ENCODE measurements at places on chromosomes 7 and 10. TPM values are rescaled to one million over a fixed set of nuclear protein-coding genes. Genes with fewer than 3 reads are reported as not detected.

GRCh38 chr7:78225534-78225933 is 427.0 kb downstream of the PHTF2 start:
- peak; percentile 71 for DNase-seq

DNA sequence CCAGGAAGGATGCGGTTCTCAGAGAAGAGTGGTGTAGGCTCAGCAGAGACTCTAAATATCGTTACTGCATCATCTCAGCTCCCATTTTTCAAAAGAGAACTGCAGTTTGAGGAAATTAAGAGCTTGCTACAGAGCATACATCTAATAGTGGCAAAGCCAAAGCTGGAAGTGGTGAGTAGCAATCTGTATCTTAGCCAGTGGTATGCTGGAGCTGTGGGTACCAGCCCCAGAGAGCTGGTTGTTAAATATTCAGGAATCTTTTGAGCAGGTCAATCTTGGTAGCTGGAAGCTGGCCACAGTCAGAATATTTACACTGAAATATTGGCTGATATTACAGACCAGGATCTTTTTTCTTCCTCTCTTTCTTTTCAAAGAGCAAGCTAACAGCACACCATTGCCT is 88.4 kb upstream of the STEAP1B start:
- DNase-seq, result peak; percentile 57

DNA sequence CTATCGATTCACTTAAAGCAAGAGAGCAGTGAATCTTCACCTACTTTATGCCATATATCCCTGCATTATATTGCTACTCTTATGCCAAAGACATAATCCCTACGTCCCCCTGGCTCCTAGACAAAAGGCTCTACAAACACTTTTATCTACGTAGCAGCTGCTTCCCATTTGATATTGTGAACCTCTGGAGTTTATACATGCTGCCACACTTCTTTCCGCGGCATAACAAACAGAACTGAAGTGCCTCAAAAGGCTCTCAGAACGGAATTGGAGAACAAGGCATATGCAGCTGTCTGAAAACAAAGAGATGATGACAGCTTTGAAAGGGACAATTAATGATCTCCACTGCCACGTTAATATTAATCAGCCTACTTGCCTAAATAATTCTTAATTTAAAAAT is 985.6 kb upstream of the LRRN3 start:
- no peak for DNase-seq

- peak; percentile 32 for DNase-seq
These were observed 274.7 kb upstream of the FZD8 start for GRCh38 chr10:35916791-35917190.

GRCh38 chr10:108409306-108409705 is 1244.8 kb upstream of the SORCS1 start:
- DNase-seq, result no peak

DNA sequence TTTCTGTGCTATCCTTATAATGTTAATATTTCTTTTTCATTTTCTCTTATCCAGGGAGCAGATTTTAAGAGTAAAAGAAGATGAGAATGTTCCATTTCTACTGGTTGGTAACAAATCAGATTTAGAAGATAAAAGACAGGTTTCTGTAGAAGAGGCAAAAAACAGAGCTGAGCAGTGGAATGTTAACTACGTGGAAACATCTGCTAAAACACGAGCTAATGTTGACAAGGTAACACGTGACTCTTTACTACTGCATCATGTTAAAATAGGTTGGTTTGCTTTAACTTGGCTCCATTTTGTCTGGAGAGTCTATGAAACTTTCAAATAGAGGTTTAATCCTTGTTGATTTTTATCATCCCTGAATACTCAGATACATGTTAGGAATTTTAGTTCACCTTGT is 73.3 kb downstream of the RALA start:
- no peak for DNase-seq

DNA sequence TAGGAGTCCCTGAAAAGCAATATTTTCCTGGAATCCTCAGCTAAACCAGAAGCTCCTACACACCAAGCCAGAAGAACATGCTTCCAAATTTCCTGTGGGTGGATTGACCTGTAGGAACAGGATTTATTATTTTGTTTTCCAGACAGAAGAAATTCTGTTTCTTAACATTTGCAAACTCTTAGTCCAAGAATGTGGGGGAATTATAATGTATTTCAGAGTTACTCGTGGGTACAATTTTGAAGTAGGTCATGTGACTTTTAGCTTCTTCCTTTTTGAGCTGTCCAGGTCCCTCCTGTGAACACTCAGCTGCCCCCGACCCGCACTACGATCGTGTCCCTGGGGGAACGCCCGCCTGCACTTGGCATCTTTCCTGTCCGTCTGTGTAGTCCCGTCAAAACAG is 27.7 kb upstream of the VIPR2 start:
- no peak for DNase-seq

- no peak for DNase-seq
These were observed 9.3 kb upstream of the JCAD start for GRCh38 chr10:30068492-30069223.

DNA sequence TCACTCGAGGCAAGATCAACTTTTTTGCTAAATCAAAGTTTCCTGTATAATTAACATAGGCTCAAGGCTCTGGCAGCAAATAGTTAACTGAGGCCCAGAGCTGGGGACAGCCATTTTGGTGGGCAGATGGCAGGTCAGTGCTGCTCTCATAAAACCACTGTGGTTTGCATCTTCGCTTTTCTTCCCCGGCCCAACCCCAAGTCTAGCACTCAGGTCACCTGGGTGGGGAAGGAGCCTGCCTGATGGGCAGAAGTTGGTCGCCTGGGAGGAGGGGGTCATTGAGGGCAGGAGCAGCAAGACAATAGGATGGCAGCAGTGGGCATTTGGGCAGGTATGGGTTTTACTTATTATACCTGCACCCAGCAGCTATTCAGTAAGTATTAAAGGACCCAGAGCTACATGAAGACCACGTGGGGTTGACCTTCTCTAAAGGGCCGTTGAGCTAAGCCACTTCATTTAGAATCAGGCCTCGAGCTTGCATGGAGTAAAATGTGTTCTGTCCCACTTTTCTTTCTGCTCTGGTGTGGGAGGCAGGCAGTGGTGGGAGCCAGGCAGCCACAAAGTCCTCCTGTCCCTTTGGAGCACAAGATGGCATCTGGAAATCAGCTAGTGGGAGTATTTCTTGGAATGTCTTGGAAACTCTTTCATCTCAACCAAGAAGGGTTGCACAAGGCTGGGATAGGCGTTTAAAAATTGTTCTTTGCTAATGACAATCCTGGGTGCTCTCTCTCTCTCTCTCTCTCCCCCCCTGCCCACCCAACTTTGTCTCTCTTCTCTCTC is 133.4 kb downstream of the SPAG6 start:
- no peak for DNase-seq

DNA sequence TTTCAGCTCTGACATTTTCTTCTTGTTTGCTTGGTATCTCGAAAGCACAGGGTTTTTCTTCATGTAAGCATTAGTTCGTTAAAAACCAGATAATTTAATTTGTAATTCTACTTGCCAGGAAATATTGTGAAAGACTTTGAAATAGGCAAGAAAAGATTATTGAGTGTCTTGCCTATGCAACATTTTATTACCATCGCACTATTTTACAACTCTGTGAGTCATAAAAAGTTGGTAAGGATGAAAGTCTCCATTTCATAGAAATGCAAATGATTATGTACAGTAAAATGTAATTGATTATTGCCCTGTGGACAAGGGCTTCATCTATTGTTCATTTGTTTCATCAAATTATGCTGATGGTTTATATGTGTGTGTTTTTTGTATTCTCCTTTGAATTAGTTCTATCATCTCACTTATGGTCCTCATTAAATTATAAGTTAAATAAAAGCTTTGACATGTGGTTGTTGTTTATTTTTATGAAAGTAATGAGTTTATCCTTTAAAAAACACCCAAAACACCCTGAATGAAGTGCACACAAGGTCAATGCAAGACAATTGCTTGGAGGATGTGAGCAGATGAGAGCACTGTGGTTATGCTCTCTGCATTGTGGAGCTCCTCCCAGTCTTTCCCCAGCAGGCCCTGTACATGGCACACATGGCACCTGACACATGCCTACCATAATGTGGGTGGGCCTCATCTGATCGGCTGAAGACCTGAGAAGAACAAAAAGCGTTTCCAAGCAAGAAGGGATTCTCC is 230.8 kb downstream of the CXCL12 start:
- no peak for DNase-seq

- peak; percentile 33 for DNase-seq
These were observed 157.2 kb upstream of the ZNF92 start for GRCh38 chr7:65216469-65216868.

DNA sequence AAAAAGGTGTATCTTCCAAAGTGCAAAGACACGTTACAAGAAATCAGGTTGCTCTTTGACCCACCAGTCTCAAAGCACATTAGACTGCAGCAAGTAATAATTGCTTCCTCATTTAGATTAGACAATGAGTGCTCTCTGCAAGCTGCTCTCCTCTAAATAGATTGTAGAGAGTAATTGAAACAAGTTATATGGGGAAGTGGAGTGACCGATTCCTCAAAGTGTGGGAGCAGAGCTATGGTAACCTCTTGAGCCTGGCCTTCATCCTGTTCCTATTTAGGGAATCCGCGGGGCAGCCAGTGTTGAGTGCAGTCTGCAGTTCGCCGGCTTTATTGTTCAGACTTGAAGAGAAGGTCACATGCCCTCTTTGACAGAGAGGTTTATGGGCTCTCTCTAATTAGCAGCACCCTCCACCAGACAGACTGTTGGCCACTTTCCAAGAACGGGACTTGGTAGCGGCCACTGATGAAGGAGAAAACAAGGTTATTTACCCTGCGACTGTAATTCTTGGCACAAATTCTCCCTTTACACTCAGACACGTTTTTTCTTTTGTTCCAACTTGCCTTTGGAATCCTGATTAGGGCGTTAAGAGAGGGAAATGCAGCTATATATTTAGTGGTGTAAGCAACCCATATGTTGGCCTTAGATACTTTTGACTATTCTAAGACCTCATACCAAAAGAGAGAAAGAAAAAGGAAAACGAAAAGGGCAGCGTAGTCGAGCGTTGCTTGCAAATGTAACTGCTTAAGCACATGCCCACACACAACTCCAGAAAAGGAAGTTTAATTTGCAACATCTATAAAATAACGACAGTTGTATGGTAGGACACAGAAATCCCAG is 107.5 kb downstream of the REEP3 start:
- peak; percentile 52 for DNase-seq

GRCh38 chr7:155317114-155317434 is 19.4 kb downstream of the INSIG1 start:
- no peak for DNase-seq

DNA sequence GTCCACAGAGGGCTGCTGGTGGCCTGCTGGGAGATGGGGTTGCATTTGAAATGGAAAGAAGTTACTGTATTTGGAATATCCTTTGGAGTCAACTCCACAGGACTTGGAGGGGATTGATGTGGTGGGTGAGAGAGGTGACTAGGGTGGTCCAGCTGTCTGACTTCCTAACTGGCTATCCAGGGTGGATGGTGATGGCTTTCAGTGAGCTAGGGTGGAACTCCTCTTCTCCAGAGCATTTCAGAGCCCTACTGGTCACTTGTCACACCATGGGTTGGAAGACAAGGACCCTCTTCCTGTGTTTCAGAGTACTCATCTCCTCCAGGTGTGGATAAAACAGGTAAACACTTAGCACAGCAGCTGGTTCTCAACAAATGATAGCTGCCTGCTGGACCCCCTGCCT is 3.3 kb upstream of the ADAMTS14 start:
- DNase-seq, result no peak

GRCh38 chr7:144378651-144379050 is 23.4 kb downstream of the ARHGEF5 start:
- no peak for DNase-seq

- no peak for DNase-seq
These were observed 37.5 kb downstream of the ENO4 start for GRCh38 chr10:116886772-116887171.

GRCh38 chr10:7649673-7650300 is 17.0 kb downstream of the ITIH5 start:
- no peak for DNase-seq

- peak; percentile 3 for DNase-seq
These were observed 808.5 kb upstream of the CELF2 start for GRCh38 chr10:10209167-10209566.

DNA sequence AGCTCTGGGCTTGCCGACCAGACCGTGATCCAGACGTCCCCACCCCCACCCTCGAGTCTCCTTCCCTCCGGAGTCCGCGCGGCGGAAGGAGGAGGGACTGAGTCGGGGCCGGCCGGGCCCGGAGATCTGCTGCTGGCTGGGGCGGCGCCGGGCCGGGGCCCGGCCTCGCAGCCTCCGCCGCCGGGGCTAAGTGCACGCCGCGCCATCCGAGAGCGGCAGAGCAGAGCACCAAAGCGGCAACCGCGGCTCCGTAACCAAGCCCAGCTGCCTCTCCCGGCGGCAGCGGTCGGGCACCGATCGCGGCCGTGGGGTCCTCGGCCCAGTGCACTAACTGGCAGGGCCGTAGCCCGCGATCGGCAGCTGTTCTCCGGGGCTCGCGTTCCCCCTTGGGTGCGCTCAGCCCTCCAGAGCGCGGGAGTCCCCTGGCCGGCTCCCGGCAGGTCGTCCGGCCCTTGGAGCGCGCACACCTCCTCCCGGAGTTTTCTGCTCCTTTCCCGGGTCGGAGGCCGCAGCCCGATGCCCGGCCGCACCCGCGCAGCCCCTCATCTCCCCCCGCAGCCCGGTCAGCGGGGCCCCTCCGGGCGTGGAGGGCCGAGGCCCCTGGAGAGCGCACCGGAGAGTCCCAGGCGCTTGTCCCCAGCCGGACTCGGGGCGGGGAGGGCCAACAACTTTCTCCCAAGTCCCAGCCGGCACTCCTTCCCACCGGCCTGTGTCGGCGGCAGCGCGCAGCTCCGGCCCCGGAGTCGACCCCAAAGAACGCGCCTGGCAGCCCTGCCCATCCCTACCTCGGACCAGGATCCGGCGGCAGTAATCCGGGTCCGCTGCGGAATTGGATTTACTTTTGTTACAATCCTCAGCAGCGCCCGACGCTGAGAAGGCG is 799 bp downstream of the VAX1 start:
- DNase-seq, result peak; percentile 57

DNA sequence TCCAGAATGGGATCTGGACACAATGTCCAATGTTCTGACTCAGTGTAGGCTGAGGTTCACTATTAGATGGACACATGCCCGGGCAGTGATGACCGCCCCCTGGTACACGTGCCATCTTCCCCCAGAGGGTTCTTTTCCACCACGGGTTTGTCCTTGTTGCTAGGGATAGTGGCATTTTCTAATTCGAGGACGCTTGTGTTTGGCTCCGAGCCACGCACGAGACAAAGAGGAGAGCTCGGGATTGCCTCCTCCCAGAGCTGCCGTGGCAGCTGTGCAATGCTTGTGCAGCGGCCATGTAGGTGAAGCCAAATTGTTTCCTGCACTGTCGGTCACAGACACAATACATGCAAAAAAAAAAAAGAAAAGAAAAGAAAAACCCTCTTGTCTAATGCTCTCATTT is 207.5 kb downstream of the PAXIP1 start:
- no peak for DNase-seq

GNA12 gene
- total RNA-seq, result 36.2 TPM

TCAF2 gene
- total RNA-seq, result 1.5 TPM

PKD2L1 gene
- total RNA-seq, result not detected

CACNB2 gene
- total RNA-seq, result 1.5 TPM

MKRN1 gene
- 74.0 TPM for total RNA-seq

CPN1 gene
- total RNA-seq, result not detected

SLC29A4 gene
- 6.4 TPM for total RNA-seq

TSPAN15 gene
- total RNA-seq, result 1.8 TPM

Data from fibroblast of lung (primary cell).